Stimulated activated CD8-positive, alpha-beta memory T cell treated with anti-CD3 and anti-CD28 coated beads, Interleukin-4, amount 100 ng/mL, for 1 hour (primary cell): ENCODE measurements at places on chromosomes 5 and 9.

- DNase-seq: no peak
Observed at GRCh38 chr5:105630803-105631202, 2039.9 kb downstream of the EFNA5 start.

- no peak for DNase-seq
Observed at GRCh38 chr9:137984005-137984404, 106.4 kb downstream of the CACNA1B start.

- DNase-seq: peak; percentile 27
Observed at GRCh38 chr9:14322211-14323082, 8.5 kb upstream of the NFIB start.

- DNase-seq: no peak
Observed at GRCh38 chr9:81686614-81687520, 2.5 kb downstream of the TLE1 start.

GRCh38 chr9:107989544-107989943, 500.0 kb upstream of the KLF4 start:
- DNase-seq: no peak
